Stimulated activated CD4-positive, alpha-beta T cell treated with anti-CD3 and anti-CD28 coated beads, Interleukin-1b, Interleukin-23, amount 100 ng/mL, for 48 hours (primary cell): ENCODE measurements at places on chromosomes 16 and 17.

DNA sequence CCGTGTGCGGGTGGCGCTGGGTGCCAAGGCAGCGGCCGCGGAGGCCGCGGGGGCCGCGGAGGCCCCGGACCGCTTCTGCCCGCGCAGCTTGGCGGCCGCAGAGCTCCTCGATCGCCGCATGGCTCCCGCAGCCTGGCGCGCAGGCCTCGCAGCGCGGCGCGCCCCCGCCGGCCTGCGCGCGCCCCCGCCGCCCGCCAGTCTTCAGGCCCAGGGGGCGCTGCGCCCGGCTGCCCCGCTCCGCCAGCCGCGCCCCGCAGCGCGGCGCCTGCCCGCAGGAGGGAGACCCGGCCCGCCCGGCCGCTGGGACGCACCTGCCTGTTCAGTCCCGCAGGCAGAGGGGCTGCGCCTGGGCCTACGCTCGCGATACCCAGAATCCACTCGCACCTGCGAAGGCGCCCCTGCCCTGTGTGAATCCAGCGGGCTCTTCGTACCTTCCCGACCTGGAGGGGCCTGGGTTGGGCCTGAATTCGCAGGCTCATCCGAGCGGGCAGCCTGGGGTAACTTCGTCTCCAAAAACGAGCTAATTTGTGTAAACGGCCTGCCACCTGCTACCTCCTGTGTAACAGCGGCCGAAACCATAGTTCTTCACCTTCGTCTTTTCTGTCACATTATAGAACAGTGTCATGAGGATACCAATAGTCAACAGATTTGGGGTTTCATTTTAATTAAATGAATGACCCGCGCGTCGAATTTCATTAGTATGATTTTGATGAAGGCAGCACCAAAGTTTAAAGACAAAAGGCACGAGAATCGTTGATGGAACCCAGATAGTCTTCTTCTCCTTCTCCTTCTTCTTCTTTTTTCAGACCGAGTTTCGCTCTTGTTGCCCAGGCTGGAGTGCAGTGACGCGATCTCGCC is at the start of gene CENPV:
CENPV (minus strand) TSS at position 153 of the 858 bp plus-strand sequence; CDS start at position 120, 33 bp downstream.
- DNase-seq = peak; percentile 62

DNA sequence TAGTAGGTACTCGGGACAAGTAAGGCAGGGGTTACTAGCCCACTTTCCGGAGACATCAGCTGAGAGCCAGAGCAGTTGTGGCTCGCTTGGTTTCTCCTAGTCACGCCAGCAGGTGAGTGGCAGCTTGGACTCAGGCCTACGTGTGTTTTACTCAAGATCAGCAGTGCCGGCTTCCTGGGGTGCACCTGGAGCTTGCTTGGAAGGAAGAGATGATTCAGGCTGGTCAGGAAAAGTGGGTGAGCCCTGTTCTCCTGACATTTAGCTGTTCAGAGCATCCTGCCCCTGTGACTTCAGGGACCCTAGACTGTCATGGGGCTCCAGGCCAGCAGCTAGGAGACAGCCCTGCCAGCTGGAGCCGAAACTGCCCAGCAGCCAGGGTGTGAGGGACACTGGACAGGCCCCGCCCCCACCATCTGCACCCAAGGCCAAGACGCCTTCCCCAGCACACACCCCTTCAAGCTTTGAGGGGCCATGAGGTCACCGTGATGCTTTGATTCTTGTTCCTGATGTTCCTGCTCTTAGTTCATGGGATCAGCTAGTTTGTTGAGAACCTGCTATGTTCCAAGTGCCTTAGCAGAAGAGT is 238.0 kb upstream of the CIBAR2 start:
- DNase-seq = no peak

GRCh38 chr16:73877150-73877549 is 419.5 kb upstream of the PSMD7 start:
- no peak for DNase-seq

GRCh38 chr16:75385507-75386152 is 47.7 kb downstream of the CFDP1 start:
- no peak for DNase-seq

DNA sequence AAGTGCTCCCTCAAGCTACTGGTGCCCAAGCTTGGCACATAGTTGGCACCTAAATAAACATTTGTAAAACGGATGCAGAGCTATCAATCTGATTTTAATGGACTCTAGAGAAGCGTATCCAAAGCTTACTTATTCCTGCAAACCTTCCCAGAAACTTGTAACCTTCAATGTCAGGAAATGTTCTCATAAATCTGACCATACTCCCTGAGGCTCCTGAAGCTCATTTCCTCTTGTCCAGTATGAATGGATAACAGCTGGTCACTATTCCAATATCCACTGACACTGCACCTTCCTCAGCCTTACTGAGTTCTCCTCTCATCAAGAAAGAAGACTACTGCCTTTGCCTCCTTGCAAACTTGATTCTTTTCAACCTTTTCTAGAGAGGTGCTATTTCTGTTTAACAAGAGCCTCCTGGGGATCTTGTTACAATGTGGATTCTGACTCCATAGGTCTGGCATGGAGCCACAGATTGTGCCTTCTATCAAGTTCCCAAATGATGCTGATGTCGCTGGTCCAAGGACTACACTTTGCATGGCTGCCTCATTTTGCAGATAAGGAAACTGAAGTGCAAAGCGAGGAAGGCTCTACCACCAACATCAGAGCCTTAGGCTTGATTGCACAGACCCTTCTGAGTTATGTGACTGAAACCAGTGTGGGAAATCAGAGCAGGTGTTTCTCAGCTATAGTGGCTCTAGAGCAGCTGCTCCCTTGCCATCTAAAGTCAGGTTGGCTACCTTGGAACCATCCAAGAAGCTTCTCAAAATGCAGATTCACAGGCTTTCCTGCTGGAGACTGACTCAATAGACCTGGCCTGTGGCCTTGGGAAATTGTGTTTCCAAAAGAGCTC is 377.8 kb downstream of the SOX9 start:
- no peak for DNase-seq

DNA sequence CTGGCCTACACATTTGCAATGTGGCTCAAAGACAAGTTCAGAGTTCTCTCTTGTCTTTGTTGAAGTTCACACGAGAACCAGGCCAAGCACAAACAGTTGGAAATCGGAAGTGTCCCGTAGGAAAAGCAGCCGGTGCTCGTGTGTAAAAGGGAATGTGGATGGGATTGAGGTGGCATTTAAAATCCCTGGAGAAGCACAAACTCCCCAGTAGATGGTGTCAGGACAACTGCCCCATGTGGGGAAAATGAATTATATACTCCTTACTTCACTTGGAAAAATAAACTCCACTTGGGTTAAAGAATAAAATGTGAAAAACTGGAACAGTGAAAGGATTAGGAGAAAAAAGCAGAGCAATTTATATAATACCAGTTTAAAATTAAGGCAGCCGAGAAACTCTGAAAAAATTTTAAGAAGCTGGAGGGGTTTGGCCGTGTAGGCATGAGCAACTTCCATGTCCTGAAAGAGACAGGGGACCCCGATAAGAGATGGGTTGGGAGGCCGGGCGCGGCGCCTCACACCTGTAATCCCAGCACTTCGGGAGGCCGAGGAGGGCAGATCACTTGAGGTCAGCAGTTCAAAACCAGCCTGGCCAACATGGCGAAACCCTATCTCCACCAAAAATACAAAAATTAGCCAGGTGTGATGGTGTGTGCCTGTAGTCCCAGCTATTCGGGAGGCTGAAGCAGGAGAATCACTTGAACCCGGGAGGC is 28.1 kb downstream of the CBFA2T3 start:
- DNase-seq = no peak

GRCh38 chr16:54407596-54407995 is 121.0 kb upstream of the IRX3 start:
- DNase-seq = no peak

GRCh38 chr16:10297341-10298006 is 88.4 kb upstream of the ATF7IP2 start:
- DNase-seq = no peak

- DNase-seq = no peak
Observed at GRCh38 chr16:84054916-84055315, 12.3 kb upstream of the SLC38A8 start.

DNA sequence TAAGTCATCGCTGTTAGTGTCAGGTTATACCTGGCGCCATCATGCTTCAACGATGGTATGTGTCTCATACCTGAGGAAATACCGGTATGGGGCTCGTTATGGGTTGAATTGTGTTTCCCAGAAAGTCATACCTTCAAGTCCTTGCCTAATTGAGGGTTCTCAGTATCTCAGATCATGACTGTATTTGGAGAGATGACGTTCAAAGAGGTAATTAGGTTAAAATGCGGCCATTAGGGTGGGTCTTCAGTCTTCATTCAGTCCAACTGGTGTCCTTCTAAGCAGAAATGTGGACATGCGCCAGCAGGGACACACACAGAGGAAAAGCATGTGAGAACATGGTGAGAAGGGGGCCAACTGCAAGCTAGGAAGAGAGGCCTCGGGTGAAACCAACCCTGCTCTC is 37.5 kb upstream of the XYLT1 start:
- DNase-seq = no peak

DNA sequence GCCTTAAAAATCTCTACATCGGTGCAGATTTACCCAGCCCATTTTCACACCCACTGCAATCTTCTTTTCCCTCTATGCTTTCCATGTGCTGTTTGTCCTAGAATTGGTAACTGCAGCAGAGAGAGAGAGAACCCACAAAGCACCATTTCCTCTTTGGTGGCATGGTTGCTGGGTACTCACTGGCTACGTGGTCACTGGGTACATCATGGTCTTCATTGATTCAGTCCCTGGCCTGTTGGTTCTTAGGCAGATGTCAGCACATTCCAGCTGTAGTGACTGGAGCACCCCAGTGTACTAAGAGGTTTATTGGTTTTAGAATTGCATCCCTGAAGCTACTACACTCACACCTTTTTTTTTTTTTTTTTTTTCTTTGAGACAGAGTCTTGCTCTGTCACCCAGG is 156.1 kb upstream of the CACNG5 start:
- no peak for DNase-seq

- DNase-seq = no peak
Observed at GRCh38 chr16:28837672-28838557, 8.2 kb downstream of the TUFM start.

- peak; percentile 27 for DNase-seq
Observed at GRCh38 chr17:59361386-59361785, 29.9 kb downstream of the YPEL2 start.

GRCh38 chr16:11010575-11011221 is 66.3 kb downstream of the CLEC16A start:
- no peak for DNase-seq

DNA sequence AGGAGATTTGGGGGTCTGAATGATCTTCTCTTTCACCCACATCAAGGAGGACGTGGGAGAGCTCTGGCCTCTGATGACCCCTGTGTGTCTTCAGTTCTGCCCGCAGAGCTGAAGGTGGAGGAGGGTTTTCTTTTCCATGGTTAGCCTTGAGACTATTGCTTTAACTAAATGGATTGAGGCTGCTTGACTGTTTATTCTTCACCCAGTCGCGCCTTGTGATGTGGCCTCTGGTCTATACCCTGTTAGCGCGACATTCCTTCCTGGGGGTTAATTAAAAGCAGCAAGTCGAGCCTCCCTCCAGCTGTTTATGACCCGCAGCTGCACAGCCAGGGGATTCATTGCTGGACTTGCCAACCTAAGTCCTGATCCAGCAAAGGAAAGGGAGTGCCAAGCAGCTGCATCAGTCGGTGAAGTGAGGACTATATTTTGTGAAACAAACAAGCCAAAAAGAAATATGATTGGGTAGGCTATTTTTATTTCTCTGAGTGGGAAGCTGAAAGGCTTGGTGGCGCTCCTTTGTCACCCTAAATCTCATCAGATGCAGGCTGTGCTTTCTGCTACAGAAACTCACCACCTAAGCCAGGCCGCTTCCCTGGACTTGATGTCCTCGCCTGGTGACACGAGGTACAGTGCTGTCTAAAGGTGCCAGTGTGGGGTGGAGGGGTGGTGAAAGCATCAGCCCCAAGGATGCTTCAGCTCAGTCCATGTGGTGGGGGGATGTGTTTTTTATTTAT is 11.0 kb upstream of the SEC14L1 start:
- no peak for DNase-seq

DNA sequence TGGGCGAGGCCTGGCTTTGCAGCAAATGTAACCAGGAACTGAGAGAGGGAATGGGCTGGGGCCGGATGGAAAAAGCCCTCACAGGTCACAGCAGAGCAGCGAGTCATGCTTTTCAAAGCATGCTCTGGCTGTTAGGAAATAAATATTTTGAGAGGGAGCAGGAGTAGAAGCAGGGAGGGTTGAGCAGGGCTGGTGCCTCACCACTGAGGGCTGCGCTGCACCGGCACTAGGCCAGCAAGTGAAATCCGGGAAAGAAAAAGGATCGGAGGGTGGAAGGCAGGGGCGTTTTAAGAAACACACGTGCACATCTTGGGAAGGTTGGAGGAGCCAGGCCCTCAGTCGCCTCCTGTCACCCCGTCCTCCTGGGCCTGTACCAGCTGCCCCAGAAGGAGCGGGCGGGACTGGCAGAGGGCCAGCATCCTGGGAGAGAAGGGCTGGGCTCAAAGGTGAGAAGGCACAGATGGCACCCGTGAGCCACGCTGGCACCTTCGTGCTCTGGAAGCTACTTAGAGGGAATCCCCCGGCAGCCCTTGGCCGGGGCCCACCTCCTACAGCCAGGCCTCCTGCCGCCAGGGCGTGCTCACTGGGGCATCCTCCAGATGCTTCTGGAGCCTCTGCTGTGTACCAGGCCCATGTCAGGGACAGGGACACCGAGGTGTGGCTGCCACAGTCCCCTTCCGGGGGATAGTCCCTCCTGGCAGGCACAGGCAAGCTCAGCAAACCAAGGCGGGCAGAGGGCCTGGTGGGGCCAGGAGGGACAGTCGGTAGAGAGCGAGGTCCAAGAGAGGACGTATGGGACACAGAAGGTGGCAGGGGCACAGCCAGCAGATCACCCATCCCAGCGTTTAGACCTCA is 71.5 kb upstream of the PLCG2 start:
- no peak for DNase-seq

DNA sequence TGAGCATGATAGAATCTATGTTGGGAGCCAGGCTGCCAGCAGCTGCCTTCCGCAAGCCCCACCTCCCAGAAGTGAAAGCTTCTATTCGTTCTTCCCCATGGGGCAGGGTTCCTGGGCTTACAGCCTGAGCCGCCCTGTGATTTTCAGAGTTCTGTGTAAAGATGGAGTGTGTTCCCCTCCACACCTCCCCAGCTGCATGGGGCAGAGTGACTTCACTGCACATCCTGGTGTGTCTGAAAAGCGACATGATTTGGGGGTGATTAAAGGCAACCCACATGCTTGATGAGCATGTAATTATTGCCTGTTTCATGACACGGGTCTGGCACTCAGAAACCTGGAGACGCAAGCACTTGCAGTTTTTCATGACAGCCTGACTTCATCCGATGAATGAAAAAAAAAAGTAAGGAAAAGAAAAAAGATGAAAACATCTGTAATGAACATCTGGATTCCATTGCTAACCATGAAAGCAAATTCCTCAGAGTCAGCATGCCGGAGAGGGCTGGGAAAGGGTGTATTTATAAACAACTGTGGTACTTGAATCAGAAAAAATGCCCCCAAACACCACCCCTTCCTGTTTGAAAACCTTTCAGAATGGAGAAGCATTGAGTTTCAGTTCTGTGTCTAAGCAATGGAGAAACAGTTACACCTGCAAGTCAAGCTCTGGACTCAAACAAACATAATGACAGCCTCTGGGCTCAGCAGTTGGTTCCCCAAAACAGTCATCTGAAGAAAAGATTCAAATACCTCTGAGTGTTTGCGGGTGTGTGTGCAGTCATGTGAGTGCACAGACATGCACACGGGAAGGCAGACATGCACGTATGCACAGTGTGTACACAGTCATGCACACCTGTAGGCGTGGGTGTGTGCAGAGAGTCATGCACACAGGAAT is 266.0 kb downstream of the ENGASE start:
- no peak for DNase-seq
